ENCODE measurements at places on chromosomes 3 and 15. TPM values are rescaled to one million over a fixed set of nuclear protein-coding genes. Genes with fewer than 3 reads are reported as not detected.

The RPS27L gene
- 159 TPM for total RNA-seq

DNA sequence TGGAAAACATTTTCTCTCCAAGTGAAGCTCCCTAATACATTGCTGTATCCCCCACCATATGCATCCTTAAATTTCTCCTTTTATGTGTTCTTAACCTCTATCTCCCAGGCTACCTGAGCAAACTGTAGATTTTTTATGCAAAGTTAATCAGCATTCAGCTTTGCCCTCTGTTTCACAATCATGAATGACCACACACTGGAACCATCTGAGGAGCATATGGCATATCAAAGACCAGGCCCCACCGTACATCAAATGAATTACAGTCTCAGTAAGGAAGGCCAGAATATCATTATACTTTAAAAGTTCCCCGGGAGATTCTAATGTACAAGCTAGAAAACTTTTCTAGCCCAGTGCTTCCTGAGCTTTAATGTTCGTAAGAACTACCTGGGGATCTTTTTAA, 115.5 kb upstream of the NECTIN3 start:
- H3K27ac ChIP-seq: no peak overlapping the region
- H3K27me3 ChIP-seq: no peaks in the 10 kb centered on the region
- H3K4me1 ChIP-seq: peaks cover 10% of the 10 kb centered on the region
- no peak for DNase-seq
- H3K36me3 ChIP-seq: peaks cover 21% of the 10 kb centered on the region
- H3K4me3 ChIP-seq: no peak overlapping the region

DNA sequence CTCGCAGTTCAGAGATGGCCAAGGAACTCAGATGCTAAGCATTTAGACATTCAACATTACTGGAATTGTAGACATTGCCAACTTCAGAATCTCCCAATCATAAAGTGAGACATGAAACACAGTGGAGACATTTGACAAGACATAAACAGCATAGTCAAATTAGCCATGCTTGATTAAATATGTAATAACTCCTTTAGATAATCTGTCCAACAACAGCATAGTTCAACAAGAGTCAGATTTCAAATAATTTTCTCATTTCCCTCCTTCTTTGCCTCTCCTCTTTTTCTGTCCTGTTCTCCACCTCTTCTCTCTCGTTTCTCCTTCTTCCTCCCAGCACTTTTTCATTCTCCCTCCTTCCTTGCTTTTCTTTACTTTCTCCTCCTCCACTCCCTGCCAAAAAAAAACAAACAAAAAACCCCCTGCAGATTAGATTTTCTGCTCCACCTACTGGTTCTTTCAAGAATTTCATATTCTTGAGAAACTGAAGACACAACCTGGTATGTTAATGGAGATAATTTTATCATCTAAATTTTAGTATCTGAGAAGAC, 20.2 kb downstream of the CPOX start:
- H3K27me3 ChIP-seq: no peaks in the 10 kb centered on the region
- H3K36me3 ChIP-seq: peaks cover 14% of the 10 kb centered on the region

GRCh38 chr15:49863431-49864224, 242.8 kb downstream of the DTWD1 start:
- H3K36me3 ChIP-seq: peaks cover 3% of the 10 kb centered on the region
- H3K27me3 ChIP-seq: no peaks in the 10 kb centered on the region
- H3K27ac ChIP-seq: no peak overlapping the region
- H3K4me3 ChIP-seq: no peak overlapping the region

- no peaks in the 10 kb centered on the region for H3K4me1 ChIP-seq
- DNase-seq: peak; percentile 4
- H3K27me3 ChIP-seq: no peaks in the 10 kb centered on the region
- peaks cover 45% of the 10 kb centered on the region for H3K36me3 ChIP-seq
- no peak overlapping the region for H3K4me3 ChIP-seq
- H3K27ac ChIP-seq: no peak overlapping the region
These were observed 95.3 kb downstream of the SEC22A start for GRCh38 chr3:123296836-123297626.
